ENCODE measurements at places on chromosomes 3 and 15.

GRCh38 chr3:45765958-45766357 is 30.4 kb downstream of the SLC6A20 start:
- no peak for DNase-seq

DNA sequence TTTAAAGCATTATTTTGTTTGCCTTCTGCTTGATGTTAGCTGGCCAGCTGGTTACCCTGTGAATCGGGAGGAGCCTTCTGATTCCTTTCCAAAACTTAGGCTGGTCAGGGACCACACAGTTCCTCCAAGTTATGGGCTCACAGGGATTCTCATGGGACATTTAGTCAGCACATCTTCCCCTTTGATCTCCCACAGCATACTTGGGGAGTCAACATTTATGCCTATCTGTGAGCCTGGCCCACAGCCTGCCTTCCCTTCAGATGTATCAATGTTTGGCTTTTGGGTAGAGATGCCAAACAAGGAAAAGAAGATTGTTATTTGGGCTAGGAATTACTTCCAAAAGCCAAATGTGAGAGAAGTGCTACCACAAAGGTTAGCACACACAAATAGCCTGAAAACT is 32.6 kb upstream of the DCP1A start:
- DNase-seq, result no peak

- no peak for DNase-seq
Observed at GRCh38 chr15:91624353-91624968, 229.0 kb upstream of the SLCO3A1 start.

GRCh38 chr3:190577225-190577624 is 63.3 kb downstream of the IL1RAP start:
- no peak for DNase-seq

DNA sequence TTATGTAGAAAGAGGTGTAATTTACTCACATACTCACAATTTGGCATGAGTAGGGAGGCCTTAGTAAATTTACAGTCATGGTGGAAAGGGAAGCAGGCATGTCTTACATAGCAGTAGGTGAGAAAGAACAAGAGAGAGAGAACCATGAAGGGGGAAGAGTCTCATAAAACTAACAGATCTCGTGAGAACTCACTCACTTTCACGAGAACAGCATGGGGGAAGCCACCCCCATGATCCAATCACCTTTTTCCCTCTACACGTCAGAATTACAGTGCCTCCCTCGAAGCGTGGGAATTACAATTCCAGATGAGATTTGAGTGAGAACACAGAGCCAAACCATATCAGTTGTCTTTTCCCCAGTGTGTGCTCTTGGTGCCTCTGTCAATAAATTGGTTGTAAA is 855.3 kb downstream of the TBL1XR1 start:
- no peak for DNase-seq

- no peak for DNase-seq
Observed at GRCh38 chr3:195169011-195169649, 101.8 kb downstream of the XXYLT1 start.

GRCh38 chr3:29940759-29941323 is 660.0 kb downstream of the RBMS3 start:
- no peak for DNase-seq

DNA sequence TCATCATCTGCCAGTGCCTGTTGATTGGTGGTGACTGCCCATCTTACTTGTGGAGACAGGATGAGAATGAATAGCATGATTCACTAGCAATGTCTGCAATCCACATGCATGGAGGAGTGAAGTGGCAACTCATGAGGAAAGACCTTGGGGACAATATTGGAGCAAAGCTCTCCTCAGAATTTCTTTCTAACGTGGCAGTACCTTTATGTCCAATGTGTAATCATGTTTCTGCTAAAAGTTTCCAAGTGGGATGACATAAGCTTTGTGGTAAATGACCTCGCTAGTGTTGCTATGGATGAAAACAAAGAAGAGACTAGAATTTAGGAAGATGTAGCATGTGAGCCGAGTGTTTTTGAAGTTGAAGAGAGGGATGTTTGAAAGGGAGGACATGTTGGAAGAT is 117.8 kb downstream of the CPNE4 start:
- DNase-seq, result no peak

DNA sequence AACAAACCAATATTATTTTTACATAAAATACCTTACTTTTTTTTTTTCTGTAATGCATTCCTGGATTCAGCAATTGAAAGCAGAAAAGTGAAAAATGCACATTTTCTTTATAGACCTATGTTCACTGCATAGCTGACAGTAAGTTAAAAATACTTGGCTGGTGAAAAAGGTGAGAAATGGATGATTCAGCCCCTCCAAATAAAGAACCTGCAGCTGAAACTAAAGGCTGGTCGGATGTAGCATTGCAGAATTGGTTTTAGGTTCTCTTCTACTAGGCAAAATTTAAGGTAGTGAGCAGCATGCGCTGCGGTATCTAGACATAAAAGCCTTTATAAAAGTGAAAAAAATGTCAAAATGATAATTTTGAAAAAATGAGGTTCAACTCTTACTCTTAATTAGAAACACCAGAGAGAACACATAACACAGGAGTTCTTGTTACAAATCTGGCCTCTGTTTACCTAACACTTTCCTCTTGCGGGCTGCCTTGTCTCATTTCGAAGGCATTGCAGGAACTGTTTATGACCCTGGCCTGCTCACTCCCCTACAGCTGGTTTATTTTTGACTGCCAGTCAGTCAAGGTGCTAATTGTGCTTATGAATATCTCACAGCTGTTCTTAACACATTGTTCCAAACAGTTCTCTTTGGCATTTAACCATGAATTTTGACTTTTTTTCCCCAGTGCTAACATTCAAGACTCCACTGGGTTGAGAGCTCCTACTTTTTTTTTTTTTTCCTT is 455.4 kb upstream of the TBL1XR1 start:
- no peak for DNase-seq

DNA sequence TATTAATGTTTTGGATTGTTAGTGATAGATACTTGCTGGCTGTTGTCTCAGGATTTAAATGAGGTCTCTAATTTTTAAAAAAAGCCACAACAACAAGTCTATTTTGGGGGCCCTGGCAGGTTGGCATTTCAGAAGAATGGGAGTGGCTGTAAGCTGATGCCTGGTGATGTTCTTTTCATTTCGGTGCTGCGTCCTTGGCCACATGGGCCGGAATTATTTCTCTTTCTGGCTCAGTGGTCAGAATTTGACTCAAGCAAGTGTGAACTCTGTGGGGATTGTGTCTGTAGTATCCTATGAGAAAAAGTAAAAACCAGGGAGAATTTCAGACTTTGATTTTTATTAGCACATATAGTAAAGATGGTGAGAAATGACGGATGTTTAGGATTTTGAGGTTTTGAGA is 203.0 kb downstream of the AKAP13 start:
- DNase-seq, result no peak

DNA sequence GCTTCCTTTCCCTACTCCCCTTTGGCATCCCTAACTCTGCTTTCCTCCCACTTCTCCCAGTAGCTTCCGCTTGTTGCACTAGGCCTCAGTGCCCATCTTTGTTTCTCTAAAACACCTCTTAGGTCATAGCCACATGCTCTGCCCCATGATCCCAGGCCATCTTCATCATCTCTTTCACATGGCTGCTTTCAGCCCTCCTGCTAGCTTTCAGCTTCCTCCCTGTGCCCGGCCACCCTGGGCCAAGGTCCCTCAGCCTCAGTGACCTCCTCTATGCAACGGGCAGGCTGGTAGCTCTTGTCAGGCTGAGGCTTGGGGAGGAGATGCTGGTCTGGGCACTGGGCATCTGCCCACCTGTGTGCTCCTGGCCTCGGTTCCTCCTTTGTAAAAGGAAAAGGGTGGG is 2.3 kb downstream of the PLEKHO2 start:
- DNase-seq, result no peak

DNA sequence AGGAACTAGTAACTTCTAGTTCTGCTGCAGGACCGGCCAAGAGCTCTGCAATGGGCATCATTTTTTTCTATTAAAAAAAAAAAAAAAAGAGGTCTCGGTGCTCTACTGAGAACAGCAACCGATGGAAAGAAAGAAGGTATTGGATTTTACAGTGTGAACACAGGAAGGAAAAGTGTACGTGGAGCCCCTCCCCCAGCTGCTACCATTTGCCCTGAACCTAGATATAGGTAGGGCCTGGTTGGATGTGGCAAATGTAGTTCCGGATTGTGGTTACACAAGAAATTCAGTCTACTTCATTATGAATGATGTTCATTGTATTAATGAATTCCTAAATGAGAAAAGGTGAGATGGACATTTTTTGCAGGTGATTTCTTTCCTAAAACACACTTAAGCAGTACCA is 17.9 kb upstream of the PPARG start:
- no peak for DNase-seq

DNA sequence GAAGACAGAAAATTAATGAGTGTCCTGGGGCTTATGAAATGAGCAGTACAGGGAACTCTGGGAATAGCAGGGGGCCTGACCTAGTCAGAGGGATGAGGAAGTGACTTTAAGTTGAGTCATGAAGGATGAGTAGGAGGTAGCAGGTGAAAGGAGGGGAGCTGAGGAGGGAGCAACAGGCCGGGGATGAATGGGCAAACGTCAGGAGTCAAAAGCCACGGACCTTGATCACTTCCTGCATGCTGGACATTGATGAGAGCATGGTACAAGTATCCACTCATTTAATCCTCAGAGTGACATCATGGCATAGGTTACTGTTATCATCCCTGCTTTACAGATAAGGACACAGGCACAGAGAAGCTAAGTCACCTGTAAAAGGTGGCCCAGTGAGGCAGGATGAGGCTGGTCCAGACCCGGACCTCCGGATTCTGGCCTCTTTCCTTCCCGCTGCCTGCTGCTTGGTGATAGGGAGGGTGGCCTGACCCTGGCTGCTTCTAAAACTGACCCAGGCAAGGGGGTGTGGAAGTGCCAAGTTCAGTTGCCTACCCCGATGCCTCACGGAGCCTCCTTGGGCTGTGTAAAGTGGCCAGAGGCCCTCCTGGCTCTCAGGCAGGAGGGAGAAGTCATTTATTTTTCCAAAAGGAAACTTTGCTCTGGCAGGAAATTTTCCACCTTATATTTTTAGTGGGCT is 7.6 kb downstream of the CORO2B start:
- no peak for DNase-seq

DNA sequence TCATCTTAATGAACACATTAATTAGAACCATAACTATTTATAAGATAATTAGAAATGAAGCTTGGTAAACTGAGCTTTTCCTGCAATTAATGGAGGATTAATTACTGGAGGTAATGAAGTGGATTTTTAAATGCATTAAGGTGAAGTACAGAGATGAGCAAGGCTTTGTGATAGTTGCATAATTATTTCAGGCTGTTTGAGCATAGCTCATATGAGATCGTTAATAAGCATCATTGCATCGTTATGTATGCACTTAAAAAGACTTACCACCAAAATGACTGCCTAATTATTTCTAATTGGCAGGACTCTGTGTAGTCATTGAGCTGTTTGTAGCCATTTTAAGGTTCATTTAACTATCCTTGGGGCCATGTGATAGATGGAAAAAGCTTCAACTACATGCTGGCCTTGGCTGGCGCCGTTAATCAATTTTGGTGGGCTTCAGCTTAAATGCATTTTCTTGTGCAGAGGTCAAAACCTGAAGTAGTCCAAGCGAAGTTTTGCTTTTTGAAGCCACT is 55.3 kb downstream of the RSRC1 start:
- DNase-seq, result no peak

- no peak for DNase-seq
Observed at GRCh38 chr3:111434941-111435622, 106.9 kb upstream of the CD96 start.

GRCh38 chr15:38117781-38118180 is 134.9 kb upstream of the SPRED1 start:
- DNase-seq, result no peak

- DNase-seq, result no peak
Observed at GRCh38 chr3:127037971-127038446, 55.1 kb downstream of the PLXNA1 start.

DNA sequence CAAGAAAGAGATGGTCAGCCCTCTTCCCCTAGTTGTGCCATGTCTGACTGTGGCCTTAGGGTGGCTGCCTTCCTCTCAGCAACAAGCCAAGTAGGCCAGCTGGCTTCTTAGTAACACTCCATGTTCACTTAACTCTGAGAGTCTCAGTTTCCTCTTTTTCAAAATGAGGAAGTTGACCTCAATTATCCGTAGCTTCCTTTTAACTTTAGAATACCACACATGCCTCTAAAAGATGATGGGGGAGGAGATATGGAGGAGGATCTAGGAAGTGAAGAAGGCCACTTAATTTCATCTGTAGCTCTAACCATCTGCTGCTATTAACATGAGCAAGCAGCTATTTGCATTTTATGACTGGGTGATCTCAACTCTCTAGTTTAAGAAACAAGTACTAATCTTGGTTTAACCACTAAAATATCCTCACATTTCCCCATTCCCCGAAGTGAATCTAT is 32.9 kb downstream of the CD200R1L start:
- DNase-seq, result no peak

- DNase-seq, result no peak
Observed at GRCh38 chr15:83578691-83579090, 75.2 kb upstream of the ADAMTSL3 start.

DNA sequence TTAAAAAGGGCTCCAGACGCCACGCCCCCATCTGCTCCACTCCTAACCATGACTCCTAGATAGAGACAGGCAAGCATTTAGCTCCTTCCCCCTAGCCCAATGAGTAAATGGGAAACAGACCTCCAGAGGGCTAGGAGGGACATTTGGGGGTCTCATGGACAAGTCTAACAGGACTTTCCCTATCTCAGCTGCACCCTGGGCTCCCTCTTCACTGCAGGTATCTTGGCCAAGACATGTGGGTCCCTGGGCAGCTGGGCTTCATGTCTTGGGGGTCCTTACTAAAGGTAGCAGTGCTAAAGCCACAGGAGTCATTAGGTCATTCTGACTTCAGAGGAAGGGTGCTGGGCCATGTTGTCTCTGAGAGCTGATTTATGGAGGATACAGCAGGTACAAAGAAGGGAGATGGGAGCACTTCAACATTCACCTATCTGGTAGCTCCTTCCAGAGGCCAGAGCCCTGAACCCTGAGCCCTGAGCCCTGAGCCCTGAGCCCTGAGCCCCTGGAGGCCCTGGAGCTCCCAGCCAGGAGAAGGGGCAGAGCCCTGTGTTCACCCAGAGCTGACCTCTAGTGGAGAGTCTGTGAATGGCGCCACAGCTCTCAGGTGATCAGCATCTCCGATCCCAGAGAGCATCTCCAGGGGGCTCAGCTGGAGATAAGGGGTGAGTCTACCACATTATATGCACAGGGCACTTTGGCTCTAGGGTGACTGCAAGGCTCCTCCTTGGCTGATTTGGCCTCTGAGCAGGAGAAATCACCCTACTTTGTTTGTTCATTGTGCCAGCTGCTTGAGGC is 40.1 kb upstream of the EPHB1 start:
- DNase-seq, result peak; percentile 81

DNA sequence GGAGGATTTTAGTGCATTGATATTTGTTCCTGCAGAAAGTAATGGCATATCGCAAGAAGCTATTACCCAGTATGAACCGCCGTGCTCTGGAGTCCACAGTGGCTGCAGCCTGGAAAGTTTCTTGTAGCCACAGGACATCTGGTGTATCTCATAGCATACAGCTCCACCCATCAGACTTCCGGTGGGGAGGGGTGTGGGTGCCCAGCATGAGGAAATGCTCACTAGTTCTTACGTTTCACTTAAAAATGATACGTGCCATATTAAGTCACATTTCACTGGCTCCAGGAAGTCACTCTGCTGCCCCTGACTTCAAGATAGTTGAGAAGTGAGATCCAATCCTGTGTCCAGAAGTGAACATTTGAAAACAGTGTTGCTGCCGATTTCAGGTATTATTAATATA is 990.4 kb downstream of the GBE1 start:
- DNase-seq, result no peak

All from H1 (cell line).